Activated gamma-delta T cell (primary cell): ENCODE measurements at places on chromosomes 5 and 9.

DNA sequence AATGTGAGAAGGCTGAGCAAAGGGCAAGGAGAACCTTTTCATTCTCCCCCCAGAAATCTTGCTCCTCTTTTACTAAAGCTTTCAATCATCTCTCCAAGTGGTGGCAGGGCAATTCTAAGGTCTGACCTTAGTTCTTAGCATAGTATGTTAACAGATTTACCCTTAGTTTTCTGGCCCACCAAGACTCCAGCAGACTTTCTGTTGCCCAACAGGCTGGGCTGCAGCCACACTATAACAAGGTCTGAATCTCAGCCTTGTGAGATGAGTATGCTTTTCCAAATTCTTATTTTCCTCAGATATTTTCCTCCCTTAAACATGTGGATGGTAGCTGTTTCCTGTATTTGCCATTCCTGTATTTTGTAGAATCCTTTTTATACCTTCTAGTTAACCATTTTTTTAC lies 69.5 kb downstream of the NIPBL start:
- no peak for DNase-seq

DNA sequence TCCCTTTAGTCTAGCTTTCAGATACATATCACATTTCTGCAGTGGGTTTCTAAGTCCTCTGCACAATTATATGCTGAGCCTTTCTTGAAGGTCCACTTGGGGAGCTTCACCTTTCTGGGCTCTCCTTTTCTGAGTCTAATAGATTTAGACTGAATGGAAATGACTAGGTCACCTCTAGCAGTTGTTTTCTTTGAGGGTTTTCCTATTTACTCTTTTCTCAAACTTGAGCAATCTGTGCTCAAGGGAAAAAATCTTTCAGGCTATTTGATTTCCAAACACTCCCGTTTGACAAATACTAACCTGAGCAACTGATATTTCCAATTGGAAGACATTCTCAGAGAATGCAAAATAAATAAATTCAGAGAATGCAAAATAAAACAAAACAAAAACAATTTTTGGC lies 39.0 kb downstream of the ISOC1 start:
- DNase-seq = no peak

DNA sequence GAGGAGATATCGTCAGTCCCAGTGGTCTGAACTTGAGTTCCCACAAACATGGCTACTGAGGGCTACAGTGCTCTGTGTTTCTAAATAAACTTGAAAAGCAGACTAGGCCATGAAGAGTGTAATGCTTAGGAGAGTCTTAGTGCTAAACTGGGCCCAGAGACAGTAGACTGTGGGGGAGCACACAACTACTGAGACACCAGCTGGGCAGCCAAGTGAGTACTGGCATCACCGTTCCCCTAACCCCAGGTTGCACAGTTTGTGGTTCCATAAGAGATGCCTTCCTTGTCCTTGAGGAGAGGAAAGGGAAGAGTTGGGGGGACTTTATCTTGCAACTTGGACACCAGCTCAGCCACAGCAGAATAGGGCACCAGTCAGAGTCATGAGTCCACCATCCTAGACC lies 172.1 kb upstream of the DMRTA1 start:
- no peak for DNase-seq

GRCh38 chr5:107457881-107458280 lies 212.9 kb downstream of the EFNA5 start:
- no peak for DNase-seq

DNA sequence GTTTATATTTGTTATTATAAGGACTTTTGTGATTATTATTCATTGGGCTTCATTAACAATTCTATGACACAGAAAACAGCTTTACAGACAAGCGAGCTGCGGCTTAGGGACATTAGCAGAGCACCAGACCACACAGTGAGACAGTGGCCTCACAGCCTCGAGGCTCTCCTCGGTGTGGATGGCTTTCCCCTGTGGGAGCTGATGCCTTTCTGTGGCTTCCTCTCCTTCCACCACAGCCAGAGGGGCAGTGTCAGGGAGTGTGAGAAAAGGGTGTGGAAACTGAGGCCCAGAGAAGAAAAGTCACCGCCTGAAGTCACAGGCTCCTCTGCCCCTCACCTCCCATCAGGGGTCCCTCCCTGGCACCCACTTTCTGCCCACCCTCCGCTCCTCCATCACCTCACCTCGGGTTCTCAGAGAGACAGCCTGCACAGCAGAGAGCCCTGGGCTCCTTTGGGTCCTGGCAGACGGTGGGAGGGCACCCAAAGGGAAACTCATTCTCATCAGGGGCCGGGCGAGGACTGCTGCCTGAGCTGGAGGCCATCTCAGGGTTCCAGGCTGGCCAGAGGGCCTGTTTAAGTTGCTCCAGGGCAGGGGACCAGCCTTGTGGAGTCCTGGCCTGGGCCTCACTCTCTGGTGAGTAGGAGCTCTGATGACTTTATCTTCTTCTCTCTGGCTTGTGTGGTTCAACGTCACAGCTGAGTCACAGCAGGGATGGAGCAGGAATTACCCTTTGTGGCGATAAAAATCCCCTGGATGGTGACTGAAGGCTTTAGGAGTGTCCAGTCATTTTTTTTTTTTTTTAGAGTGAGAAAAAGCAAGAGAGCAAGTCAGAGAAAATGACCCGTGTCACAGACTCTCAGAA lies 830 bp downstream of the TRAF1 start:
- no peak for DNase-seq

DNA sequence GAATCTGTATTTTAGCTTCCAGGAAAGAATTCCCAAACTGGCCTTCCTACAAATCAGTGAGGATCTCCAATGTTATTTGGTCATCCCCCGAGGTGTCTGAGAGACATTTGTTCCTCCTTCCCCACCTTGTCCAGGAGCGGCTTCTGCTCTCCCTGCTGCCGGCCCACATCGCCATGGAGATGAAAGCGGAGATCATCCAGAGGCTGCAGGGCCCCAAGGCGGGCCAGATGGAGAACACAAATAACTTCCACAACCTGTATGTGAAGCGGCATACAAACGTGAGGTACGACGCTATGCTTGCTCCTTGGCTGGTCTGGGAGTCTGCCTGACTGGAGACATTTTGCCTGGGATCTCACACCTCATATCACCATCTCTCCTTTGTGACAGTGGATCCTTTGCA lies 160.4 kb downstream of the CFAP90 start:
- no peak for DNase-seq

DNA sequence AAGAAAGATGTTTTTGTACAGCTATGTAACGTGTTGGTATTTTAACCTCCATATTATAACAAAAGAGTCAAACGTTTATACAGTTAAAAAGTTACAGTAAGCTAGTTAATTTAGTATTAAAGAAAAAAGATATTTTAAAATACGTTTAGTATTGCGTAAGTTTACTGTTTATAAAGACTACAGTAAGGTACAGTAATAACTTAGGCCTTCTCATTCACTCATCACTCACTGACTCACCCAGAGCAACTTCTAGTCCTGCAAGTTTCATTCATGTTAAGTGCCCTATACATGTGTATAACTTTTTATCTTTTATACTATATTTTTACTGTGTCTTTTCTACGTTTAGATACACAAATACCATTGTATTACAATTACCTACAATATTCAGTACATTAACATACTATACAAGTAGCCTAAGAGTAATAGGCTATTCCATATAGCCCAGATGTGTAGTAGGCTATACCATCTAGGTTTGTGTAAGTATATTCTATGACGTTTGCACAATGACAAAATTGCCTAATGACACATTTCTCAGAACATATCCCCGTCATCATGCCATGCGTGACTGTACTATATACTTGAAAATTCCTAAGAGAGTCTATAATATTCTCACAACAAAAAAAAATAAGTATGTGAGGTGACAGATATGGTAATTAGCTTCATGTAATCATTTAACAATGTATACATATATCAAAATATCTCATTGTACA lies 33.8 kb downstream of the ERP44 start:
- DNase-seq = no peak

DNA sequence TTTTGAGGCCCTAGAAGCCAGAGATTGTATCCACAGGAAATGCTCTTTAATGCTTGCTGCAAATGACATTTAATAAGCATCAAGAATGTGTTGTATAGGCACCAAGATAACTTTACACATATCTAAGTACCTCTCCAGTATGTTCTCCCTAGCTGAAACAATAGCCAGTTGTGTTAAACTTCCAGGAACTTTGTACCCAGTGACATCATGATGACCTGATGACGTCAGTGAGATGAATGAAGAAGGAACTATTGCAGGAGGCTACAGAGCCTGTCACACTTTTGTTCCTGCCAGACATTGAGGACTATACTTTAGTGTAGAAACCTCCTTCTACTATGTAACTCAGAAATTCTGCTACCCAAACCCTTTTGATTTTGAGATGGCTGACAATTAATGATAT lies 129.8 kb downstream of the CD180 start:
- DNase-seq = no peak

- no peak for DNase-seq
These were observed 27.0 kb downstream of the ZNF169 start for GRCh38 chr9:94286116-94286515.

GRCh38 chr5:149617760-149618306 lies 36.5 kb downstream of the ARHGEF37 start:
- DNase-seq = no peak

DNA sequence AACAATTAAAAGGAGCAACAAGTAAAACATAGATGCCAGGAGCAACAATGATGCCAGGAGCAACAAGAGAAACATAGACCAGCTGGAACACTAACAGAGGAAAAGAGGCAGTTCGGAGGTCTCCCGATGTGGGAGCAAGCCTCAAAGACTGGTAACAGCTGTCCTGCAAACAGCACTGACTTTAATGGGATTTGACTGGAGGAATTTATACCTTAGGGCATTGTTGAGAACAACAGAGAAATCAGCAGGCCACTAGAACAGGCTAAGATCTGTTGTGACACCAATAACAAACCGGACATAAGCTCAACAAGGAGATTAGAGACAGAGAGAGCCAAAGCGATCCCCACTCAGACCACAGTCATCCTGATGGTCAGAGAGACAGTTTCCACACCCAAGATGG lies 11.8 kb upstream of the SYK start:
- no peak for DNase-seq

DNA sequence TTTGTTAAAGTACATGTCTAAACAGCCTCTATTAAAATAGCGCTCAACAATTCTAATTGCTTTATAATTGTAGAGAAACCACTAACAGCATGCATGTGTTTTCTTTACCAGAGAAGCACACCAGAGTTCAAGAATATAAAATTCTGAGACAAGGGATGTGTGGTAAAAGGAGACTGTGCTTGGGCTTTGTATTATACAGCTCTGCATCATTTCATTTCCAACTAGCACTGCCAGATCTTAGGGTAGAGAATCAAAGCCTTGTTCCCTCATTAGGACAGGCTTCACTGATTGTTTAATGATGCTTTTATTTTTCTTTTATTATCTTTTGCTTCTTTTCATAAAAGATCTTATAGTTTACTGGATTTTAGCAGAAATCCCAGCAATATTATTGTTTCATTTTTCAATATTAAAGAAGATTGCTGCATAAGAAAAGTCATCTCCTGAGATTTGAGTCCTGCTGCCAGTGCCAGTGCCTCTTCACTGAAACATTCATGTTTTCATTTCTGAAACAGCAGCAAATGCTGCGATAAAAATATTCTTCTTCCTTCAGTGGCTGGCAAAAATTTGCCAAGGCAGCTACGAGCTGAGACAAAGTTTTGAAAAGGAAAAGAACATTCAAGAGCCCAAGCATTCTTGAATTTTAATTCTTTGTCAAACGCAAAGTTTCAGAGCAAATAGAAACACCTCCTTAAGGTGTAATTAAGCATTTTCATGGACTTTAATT lies 491.0 kb upstream of the PIK3R1 start:
- DNase-seq = no peak

GRCh38 chr5:50299896-50300295 lies 141.2 kb downstream of the EMB start:
- DNase-seq = no peak

DNA sequence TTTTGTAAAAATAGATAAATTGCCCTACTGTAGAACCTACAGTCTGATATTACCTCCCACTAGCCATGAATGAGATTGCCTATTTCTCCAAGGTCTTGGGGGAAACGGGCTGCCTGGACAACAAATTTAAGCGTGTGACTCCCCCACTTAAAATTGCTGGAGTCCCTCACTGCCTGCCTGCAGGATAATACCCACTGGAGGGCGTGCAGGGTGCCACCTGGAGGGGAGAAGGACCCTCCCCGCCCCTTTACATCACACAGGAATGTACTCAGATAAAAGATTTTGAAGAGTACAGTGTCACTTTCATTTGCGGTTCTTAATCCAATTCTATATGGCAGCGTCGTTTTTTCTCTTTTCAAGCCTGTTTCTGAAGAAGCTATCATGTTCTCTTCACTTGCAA lies 6.2 kb upstream of the TRIM7 start:
- DNase-seq = no peak

DNA sequence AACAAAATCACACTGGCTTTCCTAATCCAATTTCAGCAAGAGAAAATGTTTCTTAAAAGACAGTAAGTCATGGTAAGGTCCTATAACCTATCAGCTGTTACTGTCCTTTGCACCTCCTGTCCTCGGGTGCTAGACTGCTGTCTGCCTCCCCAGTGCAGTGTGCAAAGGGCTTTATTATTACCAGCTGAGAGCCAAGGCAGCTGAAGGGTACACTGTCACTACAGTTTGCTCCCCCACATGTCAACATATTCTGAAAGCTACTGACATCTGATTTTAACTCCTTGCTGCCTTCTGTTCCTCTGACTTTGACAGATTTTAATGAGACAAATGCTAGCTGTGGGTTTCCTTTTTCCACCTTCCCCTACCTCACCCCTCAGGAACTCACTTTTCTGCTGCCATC lies 389.4 kb upstream of the SLC24A2 start:
- no peak for DNase-seq

DNA sequence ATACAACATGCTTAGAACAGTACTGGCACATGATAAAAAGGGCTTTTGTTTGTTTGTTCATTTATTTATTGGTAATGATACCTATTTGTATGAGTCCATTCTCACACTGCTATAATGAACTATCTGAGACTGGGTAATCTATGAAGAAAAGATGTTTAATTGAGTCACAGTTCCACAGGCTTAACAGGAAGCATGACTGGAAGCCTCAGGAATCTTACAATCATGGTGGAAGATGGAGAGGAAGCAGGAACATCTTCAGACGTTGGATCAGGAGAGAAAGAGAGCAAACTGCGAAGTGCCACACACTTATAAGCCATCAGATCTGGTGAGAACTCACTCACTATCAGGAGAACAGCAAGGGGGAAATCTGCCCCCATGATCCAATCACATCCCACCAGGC lies 847.7 kb downstream of the CDH18 start:
- no peak for DNase-seq
